ENCODE measurements at places on chromosomes 5 and 9.

DNA sequence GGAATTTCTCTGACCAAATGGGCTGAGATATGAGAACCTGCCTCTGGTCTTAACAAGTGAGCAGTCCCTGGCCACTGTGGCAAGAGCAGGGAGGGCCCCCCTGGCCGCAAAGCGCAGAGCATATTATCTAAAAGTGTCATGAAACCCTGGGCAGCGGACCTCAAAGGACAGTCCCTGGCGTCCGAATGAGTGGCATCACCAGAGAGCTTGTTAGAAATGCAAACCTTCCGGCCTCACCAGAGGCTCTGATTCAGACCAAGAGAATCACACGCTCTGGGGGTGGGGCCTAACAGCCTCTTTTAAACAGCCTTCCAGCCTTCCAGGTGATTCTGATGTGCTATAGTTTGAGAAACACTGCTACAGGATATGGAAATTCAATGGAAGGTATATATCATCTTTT lies 10.9 kb downstream of the PTPN3 start:
- H3K27me3 ChIP-seq, result no peaks in the 10 kb centered on the region
- H3K4me1 ChIP-seq, result no peaks in the 10 kb centered on the region
- H3K27ac ChIP-seq, result no peak overlapping the region
- H3K36me3 ChIP-seq, result no peaks in the 10 kb centered on the region
- no peak for DNase-seq
- no peak overlapping the region for H3K4me3 ChIP-seq

- no peaks in the 10 kb centered on the region for H3K27me3 ChIP-seq
- no peaks in the 10 kb centered on the region for H3K36me3 ChIP-seq
- H3K4me3 ChIP-seq, result peak overlapping the region; percentile 67
Measured at GRCh38 chr9:35905051-35905781, 786 bp upstream of the HRCT1 start.

- peaks cover 10% of the 10 kb centered on the region for H3K27me3 ChIP-seq
- no peaks in the 10 kb centered on the region for H3K36me3 ChIP-seq
- no peak overlapping the region for H3K27ac ChIP-seq
- DNase-seq, result no peak
Measured at GRCh38 chr5:179126506-179126991, 66.4 kb downstream of the ZNF354C start.

GRCh38 chr5:116524051-116524904 lies 50.3 kb downstream of the SEMA6A start:
- H3K27me3 ChIP-seq, result no peaks in the 10 kb centered on the region
- no peak for DNase-seq
- H3K4me3 ChIP-seq, result no peak overlapping the region
- peaks cover 50% of the 10 kb centered on the region for H3K4me1 ChIP-seq
- H3K27ac ChIP-seq, result no peak overlapping the region

DNA sequence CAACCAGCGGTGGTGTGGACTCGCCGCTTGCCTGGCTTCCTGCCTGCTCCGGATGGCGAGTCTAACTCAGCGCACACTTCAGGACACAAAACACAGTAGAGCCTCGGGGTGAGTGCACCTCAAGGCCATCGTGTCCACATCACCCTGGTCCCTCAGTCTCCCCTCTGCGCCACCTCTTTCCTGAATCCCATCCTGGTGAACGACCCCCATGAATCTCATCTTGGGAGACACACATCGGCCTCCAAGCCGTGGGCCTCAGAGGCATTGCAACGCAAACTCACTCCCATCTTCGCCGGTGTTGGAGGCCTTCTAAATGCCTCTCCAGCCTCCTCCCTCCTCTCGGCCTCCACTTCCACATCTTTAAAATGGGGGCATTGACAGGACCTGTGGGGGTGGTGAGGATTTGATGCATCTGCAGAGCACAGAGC lies 124.3 kb downstream of the COL23A1 start:
- H3K4me1 ChIP-seq, result peaks cover 30% of the 10 kb centered on the region
- DNase-seq, result no peak
- H3K4me3 ChIP-seq, result no peak overlapping the region
- H3K36me3 ChIP-seq, result no peaks in the 10 kb centered on the region

- DNase-seq, result no peak
- no peaks in the 10 kb centered on the region for H3K36me3 ChIP-seq
- H3K4me1 ChIP-seq, result no peaks in the 10 kb centered on the region
- H3K27ac ChIP-seq, result no peak overlapping the region
Measured at GRCh38 chr5:139051392-139051791, 146.8 kb downstream of the SIL1 start.

DNA sequence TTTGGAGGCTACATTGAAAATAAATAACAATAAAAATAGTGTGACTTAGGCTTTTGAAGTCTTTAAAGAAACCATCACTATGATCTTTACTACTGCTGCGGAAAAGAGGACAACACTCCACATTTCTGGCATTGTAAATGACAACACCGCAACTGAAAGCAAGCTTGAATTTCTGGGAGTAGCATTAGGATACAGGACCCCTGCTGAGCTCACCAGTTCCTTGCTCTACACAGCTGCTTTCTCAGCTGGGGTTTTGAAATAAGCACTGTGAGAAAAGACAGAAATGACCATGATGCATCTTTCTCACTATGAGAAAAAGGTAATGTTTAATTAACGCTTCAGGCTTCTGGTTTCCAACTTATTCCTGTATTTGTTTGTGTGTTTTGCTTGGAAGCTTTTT lies 168.0 kb downstream of the TAF11L14 start:
- H3K27ac ChIP-seq, result no peak overlapping the region
- DNase-seq, result no peak
- no peaks in the 10 kb centered on the region for H3K4me1 ChIP-seq
- no peak overlapping the region for H3K4me3 ChIP-seq
- H3K27me3 ChIP-seq, result no peaks in the 10 kb centered on the region

GRCh38 chr5:100574716-100575115 lies 39.5 kb downstream of the FAM174A start:
- H3K27me3 ChIP-seq, result no peaks in the 10 kb centered on the region
- H3K4me1 ChIP-seq, result peaks cover 31% of the 10 kb centered on the region
- no peaks in the 10 kb centered on the region for H3K36me3 ChIP-seq
- peak overlapping the region; percentile 74 for H3K27ac ChIP-seq

DNA sequence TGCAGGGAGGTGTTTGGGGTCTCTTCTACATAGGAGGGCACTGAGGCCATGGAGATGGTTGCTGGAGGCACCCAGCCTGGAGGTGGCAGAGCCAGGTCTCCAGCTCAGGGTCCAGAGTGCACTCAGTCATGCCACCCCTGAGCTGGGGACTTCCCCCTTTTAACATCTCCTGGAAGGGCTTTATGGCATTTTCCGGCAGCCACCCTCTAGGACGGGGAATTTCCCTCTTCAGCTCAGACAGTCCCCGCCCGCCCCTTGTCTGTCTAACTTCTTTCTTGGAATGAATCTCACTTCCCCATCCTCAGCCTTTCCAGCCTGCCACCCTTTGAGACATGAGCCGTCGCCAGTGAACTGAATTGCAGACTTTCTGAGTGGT lies 49.9 kb downstream of the COL15A1 start:
- H3K4me1 ChIP-seq, result peaks cover 86% of the 10 kb centered on the region
- no peaks in the 10 kb centered on the region for H3K27me3 ChIP-seq
- H3K4me3 ChIP-seq, result no peak overlapping the region

GRCh38 chr9:121557581-121558447 lies 58.2 kb upstream of the GGTA1 start:
- no peaks in the 10 kb centered on the region for H3K27me3 ChIP-seq
- H3K4me1 ChIP-seq, result peaks cover 30% of the 10 kb centered on the region
- no peak overlapping the region for H3K4me3 ChIP-seq
- DNase-seq, result peak; percentile 65

GRCh38 chr5:35115920-35116319 lies 68.2 kb upstream of the AGXT2 start:
- H3K4me1 ChIP-seq, result no peaks in the 10 kb centered on the region
- peaks cover 5% of the 10 kb centered on the region for H3K27me3 ChIP-seq
- H3K27ac ChIP-seq, result no peak overlapping the region
- DNase-seq, result no peak

Measured in left ventricle myocardium inferior (tissue), 1 donor.